Cardiac muscle cell (in vitro differentiated cells and primary cell): ENCODE measurements at places on chromosomes 2 and 18.

GRCh38 chr18:62988471-62988870, 273.1 kb downstream of the PHLPP1 start:
- DNase-seq: no peak
- no peaks in the 10 kb centered on the region for H3K27me3 ChIP-seq
- no peak overlapping the region for H3K27ac ChIP-seq
- no peaks in the 10 kb centered on the region for H3K36me3 ChIP-seq
- H3K4me3 ChIP-seq: no peak overlapping the region
- no peaks in the 10 kb centered on the region for H3K4me1 ChIP-seq

DNA sequence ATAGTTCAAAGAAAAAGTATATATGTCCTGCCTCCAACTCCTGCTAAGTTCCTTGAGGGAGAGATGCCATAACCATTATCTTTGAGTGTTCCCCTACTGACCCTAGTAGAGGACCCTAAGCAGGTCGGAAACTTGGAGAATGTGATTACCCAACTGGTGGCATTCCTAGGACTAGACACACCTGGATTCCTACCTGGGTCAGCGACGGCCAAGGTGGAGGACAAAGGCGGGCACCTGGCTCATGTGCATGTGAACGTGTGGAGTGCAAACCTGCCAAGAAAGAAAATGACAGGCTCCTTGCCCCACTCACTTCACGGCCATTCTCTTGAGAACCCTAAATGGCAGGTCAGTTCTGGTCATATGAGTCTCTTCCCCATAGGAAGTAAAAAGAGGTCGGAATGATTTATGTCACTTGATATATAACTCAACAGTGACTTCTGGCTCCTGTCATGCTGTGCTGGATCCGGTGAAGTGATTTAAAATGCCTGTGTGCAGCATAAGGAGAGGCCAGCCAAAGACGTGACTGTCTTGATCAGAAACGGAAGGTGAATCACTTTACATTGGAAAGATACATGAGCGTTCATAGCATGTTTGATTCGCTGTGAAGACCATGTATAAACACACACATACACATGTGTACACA, 371.6 kb downstream of the EIPR1 start:
- no peaks in the 10 kb centered on the region for H3K4me1 ChIP-seq
- H3K27ac ChIP-seq: no peak overlapping the region
- no peak for DNase-seq

DNA sequence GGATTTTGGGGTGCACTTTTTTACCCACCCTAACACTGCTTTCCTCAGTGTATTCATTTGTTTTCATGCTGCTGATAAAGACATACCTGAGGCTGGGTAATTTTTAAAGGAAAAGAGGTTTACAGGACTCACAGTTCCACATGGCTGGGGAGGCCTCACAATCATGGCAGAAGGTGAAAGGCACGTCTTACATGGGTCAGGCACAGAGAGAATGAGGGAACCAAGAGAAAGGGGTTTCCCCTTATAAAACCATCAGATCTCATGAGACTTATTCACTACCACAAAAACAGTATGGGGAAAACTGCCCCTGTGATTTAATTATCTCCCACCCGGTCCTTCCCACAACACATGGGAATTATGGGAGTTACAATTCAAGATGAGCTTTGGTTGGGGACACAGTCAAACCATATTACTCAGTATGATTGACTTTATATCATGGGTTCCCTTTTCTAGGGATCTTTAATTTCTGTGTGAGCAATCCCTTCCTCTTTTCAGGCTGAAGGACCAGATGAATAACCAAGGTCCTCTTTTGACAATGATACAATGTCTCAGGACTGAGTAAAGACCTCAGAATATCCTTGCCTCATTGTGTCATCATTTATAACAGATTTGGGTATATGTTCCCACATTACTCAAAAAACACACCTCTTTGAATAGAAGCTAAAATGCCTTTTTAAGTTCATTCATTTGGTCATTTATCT, 100.1 kb upstream of the TRIB2 start:
- H3K4me1 ChIP-seq: no peaks in the 10 kb centered on the region
- no peaks in the 10 kb centered on the region for H3K36me3 ChIP-seq
- H3K4me3 ChIP-seq: no peak overlapping the region
- H3K27ac ChIP-seq: no peak overlapping the region

GRCh38 chr2:66888246-66888645, 453.3 kb downstream of the MEIS1 start:
- H3K4me3 ChIP-seq: no peak overlapping the region
- H3K36me3 ChIP-seq: no peaks in the 10 kb centered on the region
- H3K27ac ChIP-seq: no peak overlapping the region
- H3K27me3 ChIP-seq: no peaks in the 10 kb centered on the region

DNA sequence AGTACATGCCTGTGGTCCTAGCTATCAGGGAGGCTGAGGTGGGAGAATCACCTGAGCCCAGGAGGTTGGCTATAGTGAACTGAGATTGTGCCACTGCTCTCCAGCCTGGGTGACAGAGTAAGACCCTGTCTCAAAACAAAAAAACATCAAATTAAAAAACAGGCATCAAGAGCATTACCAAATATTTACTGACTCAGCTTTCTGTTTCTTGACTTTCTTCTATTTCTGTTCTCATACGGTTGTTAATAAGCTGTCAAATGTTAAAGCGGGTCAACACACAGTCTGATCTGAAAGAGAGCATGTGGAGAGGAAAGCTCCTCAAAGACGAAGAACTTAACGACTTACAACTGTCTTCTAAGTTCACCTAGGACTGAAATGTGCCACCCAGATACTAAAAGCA, 59.0 kb downstream of the ITGB1BP1 start:
- peaks cover 9% of the 10 kb centered on the region for H3K36me3 ChIP-seq
- H3K27ac ChIP-seq: peak overlapping the region; percentile 93
- peaks cover 19% of the 10 kb centered on the region for H3K4me1 ChIP-seq
- H3K4me3 ChIP-seq: no peak overlapping the region
- DNase-seq: no peak

DNA sequence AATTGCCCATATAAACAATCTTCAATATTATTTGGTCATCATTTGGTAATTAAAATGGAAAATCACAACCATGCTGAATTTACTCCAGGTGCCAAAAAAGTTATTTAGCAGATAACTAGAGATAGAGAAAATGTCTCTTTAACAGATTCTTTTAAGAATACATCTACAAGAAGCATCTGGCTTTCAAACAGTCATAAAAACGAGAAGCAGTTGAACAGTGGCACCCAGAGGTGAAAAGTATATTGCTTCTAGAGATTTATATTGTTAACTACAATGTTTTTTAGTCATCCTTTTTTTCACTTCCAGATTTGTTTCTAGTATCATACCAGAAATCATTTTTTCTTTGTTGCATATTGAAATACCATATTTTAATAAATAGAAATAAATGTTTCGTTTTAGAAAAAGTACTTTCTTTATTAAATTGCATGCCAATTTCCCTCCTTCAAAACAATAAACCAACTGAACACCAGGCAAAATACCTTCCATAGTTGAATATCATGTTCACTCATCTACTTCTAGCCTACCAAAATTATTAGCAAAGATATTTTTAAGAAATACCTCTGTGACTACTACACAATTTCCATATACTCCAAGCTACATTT, 65.4 kb upstream of the HNRNPA3 start:
- H3K27me3 ChIP-seq: peaks cover 43% of the 10 kb centered on the region
- no peak overlapping the region for H3K27ac ChIP-seq
- H3K36me3 ChIP-seq: no peaks in the 10 kb centered on the region
- DNase-seq: peak; percentile 67
- peaks cover 8% of the 10 kb centered on the region for H3K4me1 ChIP-seq

- peak overlapping the region; percentile 38 for H3K27ac ChIP-seq
- peaks cover 11% of the 10 kb centered on the region for H3K4me1 ChIP-seq
- DNase-seq: peak; percentile 47
- no peaks in the 10 kb centered on the region for H3K27me3 ChIP-seq
- no peaks in the 10 kb centered on the region for H3K36me3 ChIP-seq
Observed at GRCh38 chr2:49973917-49974368, 819.6 kb upstream of the FSHR start.

DNA sequence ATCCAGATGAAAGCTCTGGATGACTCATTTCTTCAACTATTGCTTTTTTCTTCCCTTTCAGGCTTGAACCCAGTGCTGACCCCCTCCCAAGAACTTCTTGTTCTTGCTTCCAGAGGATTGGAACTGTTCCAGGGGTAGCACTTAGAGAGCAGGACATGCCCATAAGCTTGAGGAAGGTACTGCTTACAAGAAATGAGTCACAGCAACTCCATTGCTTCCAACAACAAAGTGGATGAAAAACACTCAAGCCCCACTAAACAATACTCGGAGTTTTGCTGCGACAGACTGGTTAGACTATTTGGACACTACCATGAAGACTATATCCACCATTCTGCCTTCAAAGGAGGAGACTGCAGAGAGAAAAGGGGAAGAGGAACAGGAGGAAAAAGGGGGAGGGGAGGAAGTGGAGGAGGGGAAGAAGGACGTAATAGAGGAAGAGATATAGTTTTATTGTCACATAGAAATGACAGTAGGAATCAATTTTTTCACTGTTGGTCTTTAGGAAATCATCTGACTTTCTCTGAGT, 1.6 kb upstream of the EPC2 start:
- H3K27me3 ChIP-seq: peaks cover 21% of the 10 kb centered on the region
- H3K4me1 ChIP-seq: peaks cover 9% of the 10 kb centered on the region
- H3K4me3 ChIP-seq: no peak overlapping the region

GRCh38 chr2:54360055-54360792, 95.9 kb upstream of the SPTBN1 start:
- H3K4me3 ChIP-seq: no peak overlapping the region
- no peaks in the 10 kb centered on the region for H3K27me3 ChIP-seq
- peak overlapping the region; percentile 96 for H3K27ac ChIP-seq
- H3K4me1 ChIP-seq: peaks cover 24% of the 10 kb centered on the region
- peak; percentile 87 for DNase-seq
- no peaks in the 10 kb centered on the region for H3K36me3 ChIP-seq

- no peaks in the 10 kb centered on the region for H3K36me3 ChIP-seq
- H3K27me3 ChIP-seq: no peaks in the 10 kb centered on the region
- DNase-seq: no peak
Observed at GRCh38 chr2:2033691-2034090, 289.4 kb upstream of the PXDN start.

DNA sequence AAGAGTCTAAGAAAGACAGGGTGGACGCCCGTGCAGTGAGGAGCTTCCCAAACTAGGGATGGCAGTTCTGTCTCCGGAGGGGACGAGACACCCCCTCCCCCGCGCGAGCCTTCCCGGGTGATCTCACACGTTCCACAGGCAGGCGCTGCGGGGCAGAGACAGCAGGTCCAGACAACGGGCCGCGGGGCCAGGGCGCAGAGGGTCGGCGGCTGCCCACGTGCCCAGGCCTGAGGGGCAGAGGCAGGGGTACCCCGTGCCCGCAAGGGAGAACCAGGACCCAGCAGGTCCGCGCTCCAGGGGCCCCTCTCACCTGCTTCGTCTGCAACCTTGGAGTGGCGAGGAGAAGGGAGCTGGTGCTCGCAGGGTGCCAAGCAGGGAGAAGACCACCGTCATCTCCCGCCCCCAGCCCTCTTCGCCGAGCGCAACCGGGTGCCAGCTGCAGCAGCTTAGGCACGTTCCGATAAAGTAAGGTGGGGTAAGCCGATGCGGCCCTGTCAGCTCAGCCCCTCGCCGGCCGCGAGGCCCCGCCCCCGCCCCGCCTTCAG, at the start of gene GPR155:
Gene GPR155 (minus strand): TSS at position 467 of the 545 bp plus-strand sequence. CDS start 5,073 bp downstream, outside the sequence.
- no peaks in the 10 kb centered on the region for H3K4me1 ChIP-seq
- no peaks in the 10 kb centered on the region for H3K36me3 ChIP-seq
- no peaks in the 10 kb centered on the region for H3K27me3 ChIP-seq
- DNase-seq: peak; percentile 65
- H3K4me3 ChIP-seq: peak within 1 kb of the TSS; percentile 65

DNA sequence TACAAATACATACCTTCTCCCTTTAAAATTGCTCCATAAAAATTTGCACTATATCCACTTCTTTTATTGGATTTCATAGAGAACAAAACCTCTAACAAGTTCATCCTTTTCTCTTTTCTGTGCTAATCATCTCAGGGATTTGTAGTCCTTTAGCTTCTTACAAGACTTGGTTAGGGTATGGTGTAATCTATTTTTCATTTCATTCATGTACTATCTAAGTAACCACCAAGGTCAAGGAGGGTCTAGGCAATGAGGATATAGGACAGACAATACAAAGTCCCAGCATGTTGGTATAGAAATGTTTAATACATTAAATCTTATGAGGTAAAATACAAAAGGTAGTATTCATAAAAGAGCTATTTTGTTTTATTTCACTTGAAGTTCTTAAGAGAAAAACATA, 17.5 kb downstream of the C2orf69 start:
- H3K4me3 ChIP-seq: no peak overlapping the region
- H3K27me3 ChIP-seq: no peaks in the 10 kb centered on the region
- DNase-seq: no peak
- peak overlapping the region; percentile 19 for H3K27ac ChIP-seq
- peaks cover 30% of the 10 kb centered on the region for H3K36me3 ChIP-seq

DNA sequence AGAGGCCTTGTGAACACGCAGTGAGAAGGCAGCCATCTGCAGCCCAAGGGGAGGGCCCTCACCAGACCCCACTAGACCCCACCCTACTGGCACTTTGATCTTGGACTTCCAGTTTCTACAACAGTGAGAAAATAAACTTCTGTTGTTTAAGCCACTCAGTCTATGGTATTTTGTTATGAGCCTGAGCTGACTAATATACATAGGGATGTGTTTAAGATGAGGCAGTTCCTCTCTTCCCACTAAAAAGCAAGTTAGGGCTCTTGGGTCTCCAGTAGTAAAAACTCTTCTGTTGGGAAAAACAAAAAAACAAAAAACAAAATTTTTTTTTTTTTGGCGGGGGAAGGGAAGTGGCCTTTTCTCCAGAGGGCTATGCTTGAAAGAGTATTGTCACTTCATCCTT, 233.2 kb upstream of the SMAD7 start:
- no peaks in the 10 kb centered on the region for H3K36me3 ChIP-seq
- no peak overlapping the region for H3K4me3 ChIP-seq
- no peaks in the 10 kb centered on the region for H3K4me1 ChIP-seq
- H3K27me3 ChIP-seq: no peaks in the 10 kb centered on the region

DNA sequence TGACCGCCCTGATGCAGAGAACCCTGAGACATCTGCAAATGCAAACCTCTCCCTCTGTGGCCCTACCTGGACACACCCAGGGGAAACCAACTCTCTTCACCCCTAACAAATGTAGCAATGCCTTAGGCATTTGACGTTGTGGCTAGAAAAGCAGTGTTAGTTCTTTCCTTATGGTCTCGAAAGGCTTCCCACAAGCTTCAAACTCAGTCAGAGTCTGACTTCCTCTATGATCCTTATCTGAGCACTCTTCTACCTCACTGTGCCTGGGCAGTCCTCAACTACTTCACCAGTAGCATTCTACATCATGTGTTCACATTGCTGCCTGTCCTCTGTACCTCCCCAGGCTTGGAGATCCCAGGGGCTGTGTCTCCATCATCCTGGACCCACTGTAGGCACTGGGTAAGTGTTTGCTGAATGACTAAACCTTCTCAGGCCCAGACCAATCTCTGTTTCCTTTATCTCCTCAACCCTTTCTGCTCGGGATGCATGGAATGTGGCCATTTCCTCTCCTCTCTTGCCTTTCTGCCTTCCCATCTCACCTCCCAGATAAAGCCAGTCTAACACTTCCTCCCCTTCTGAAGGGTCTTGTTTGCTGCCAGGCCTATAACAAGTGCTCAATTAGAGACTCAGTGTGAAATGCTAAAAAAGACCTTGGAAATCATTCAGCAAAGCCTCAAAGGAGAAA, 91.7 kb upstream of the ACAA2 start:
- no peak overlapping the region for H3K27ac ChIP-seq
- no peak overlapping the region for H3K4me3 ChIP-seq
- no peak for DNase-seq
- no peaks in the 10 kb centered on the region for H3K4me1 ChIP-seq
- no peaks in the 10 kb centered on the region for H3K36me3 ChIP-seq

- H3K27me3 ChIP-seq: no peaks in the 10 kb centered on the region
- H3K27ac ChIP-seq: no peak overlapping the region
- H3K4me1 ChIP-seq: no peaks in the 10 kb centered on the region
- H3K36me3 ChIP-seq: no peaks in the 10 kb centered on the region
- H3K4me3 ChIP-seq: no peak overlapping the region
- DNase-seq: peak; percentile 36
Observed at GRCh38 chr2:174654419-174654941, 56.9 kb upstream of the WIPF1 start.
